ENCODE measurements at places on chromosomes 7 and 10.

DNA sequence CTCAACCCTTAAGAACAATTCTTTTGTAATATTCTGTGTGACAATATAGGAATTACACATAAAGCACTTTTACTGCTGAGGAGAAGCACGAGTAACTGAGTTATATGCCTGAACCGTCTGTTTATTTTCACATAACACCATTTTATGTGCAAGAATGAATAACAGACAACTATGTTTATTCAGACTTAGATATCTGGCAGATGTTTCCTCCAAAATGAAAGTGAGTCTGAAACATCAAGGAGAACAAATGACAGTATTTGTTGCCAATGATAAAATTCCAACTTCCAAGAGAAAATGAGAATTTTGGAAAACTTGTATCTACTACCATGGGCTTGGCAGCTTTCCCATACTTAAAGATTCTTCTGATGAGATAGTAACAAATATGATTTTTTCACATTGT, 51.4 kb downstream of the DNMBP start:
- no peak for DNase-seq

- no peak for DNase-seq
Observed at GRCh38 chr10:31829776-31830175, 98.9 kb downstream of the ARHGAP12 start.

DNA sequence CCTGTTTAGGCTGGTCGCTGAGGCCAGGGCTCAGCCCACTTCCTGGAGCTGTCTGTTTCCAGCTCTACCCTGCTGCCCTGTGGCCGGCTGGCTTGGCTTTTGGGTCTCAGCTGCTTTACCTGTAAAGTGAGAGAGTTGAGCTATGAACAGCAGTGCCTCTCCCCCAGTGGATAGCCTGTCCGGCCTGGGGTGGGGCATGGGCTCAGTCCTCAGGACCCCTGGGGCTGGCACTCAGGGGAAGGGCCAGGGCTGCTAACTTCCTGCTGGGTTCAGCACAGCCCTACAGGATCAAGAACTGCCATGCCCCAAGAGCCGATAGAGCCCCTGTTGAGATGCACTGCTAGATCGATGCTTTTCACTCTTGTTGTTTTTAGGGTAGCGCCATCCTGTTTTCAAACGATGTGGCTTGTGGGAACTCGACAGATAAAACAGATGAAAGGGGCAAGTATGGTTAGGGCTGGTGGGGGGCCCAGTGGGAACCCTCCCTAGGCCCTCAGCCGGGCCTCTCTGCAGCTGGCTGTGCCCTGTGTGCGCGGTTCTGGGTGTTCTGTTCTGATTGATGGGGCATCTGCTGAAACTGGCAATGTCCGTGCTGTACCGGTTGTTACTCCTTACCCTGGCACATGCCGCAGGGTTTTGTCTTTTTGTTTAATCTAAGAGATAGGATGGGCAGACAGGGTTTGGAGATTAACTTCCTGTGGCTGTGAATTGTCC, 10.0 kb upstream of the SFRP5 start:
- DNase-seq: no peak

GRCh38 chr10:74896788-74897527, 70.6 kb downstream of the KAT6B start:
- no peak for DNase-seq

GRCh38 chr10:106981452-106982075, 182.9 kb downstream of the SORCS1 start:
- no peak for DNase-seq

- no peak for DNase-seq
Observed at GRCh38 chr7:141045126-141045841, 28.6 kb upstream of the TMEM178B start.

DNA sequence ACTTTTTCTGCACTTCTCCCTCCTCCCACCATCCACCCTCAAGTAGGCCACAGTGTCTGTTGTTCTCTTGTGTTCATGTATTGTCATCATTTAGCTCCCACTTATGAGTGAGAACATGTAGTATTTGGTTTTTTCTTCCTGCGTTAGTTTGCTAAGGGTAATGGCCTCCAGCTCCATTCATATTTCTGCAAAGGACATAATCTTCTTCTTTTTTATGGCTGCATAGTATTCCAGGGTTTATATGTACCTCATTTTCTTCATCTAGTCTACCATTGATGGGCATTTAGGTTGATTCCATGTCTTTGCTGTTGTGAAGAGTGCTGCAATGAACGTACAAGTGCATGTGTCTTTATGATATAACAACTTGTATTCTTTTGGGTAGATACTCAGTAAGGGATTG, 230.4 kb downstream of the ARL4A start:
- no peak for DNase-seq

DNA sequence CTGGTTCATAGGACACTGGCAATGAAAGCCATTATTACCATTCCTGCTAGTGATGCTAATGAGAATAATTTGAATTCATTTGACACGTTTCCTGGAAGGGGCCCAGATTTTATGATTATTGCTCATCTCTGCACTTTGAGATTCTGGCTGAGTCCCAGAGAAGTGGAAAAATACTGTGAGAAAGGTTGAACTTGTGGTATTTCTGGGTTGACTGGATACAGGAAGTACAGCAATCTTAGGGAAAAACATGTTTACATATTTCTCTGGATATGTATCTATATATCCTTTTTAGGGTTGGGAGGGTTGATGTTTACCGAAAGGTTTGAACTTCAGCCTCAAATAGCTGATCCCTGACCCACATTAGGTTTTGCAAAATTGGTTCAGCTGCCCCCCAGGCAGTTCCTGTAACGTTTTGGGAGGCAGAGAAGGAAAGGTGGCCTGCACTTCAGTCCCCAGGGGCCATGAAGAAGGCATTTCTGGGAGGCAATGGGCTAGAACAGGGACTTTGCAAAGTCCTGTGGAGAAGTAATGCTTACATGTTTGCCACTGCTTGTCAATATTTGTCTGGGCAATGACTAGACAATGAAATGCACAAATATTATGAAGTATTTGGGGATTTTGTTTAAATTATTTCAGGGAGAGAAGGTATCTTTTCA, 253.7 kb upstream of the PITRM1 start:
- no peak for DNase-seq

- DNase-seq: no peak
Observed at GRCh38 chr7:23072048-23072447, 33.5 kb upstream of the KLHL7 start.

DNA sequence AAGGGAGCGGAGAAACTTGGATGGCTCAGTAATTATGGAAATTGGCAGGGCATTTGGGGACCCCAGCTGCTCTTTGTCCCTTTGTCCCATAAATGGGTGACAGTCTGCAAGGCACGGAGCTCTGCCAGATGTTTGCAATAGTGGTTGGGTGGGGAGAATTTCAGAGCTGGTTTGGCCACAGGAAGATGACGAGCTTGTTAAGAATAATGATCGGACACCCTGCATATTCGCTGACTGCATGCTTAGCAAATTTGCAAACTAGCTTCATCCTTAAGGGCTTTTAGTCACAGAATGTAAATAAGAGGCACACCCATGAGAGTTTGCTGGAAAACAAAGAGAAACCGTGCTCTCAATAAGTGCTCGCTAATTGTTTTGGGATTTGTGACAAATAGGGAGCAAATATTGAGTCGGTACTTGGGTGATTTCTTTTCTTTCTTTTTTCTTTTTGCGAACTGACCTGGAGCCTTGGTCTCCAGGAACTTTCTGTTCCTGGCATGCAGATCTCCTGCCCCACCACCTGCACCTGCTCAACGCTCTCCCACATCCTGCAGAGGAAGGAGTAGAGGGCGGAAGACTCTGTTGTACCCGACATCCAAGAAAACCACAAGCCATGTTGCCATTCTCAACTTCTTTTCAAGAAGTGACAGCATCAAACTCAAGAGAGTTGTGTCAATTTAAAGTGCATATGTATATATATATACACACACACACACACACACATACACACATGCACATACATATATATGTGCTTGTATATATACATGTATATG, 238.9 kb downstream of the CAMK1D start:
- DNase-seq: no peak

- no peak for DNase-seq
Observed at GRCh38 chr7:113122744-113123143, 4.4 kb upstream of the SMIM30 start.

Measured in erythroblast (primary cell).